ENCODE measurements at places on chromosomes 4 and X.

DNA sequence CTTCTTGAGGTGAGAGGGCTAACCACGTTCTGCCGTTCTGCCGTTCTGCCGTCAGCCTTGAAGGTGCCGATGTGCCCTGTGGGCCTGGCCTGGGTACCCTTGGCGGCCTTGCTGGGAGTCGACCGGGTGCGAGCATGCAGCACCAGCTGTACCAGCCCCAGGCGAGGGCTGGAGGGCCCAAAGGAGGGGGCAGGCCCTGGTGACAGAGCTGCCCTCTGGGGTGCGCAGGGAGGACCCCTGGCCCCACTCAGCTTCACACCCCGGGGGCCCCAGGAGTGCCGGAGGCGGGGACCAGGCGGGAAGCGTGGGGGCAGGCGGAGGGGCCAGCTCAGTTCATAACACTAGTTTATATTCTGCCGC is 22.1 kb downstream of the UVSSA start:
- DNase-seq: no peak

- DNase-seq: no peak
Observed at GRCh38 chrX:39714471-39714870, 383.3 kb downstream of the BCOR start.

DNA sequence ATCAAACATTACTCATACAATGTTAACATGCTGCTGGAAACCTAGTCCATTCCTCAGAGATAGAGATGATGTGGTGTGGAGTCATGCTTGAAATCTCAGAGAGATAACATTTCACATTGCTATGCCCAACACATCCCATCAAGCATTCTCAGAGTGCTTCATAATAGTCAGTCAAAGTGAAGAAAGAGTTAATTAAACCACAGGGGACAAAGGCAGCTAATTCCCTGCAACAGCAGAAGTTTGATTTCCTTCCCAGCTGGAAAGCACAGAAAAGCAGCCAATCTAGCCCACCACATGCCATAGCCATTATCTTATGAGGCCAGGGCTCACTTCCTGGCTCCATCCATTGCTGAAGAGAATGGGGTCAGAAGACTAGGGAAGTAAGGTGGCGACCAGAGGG is 8.9 kb downstream of the KDR start:
- no peak for DNase-seq

DNA sequence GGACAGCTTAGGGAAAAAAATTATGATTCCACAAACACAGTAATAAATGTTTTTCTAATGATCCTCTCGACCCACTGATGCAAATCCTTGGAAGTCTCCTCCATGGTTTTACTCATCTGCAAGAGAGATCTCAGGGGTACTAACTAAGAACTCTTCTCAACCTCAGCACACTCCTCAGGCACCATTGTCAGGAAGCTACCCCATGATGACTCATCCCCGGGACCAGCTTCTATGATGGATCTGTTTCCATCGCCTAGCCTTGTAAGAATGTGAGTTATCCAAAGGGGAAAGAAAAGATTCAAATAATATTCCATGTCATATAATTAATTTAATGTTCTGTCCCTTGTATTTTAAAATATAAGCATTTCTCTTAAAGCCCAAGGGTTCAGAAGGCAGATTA is 816.1 kb upstream of the IGFBP7 start:
- DNase-seq: no peak

- DNase-seq: no peak
Observed at GRCh38 chr4:144531841-144532240, 114.1 kb upstream of the HHIP start.

DNA sequence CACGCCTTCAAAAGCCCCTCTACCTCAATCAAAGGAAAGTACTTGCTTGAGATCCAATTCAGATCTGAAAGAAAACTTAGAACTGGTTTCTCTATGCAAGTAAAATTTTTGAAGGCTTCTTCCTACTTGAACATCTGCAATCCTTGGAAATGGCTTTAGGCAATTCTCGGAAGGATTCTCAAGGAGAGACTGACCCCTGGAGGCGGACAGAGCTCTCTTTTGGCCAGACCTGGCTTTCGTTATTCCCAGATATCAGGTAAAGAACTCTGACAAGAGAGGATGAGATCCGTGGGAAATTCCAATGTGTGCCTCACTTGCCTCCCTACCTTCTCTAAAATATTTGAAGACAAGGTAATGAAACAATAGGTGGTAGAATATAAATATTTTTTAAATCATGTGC is 670.3 kb upstream of the FAM241A start:
- no peak for DNase-seq

DNA sequence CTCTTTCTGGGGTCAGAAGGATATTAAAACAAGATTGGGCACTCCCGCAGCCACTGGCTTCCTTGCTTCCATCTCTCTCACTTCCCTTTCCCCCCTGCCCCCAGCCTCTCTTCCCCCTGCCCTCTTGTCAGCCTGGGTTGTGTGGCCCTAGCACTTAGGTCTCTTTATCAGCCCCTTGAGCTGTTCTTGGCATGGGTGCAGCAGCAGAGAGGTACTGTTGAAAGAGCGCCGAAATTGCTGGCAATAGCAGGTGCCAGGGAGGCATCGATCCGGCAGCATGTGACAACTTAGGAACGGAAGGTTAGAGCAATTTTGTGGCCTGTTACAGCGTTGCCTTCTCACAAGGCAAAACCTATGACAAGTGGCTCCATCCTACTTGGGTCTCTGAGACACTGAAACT is 333.1 kb upstream of the IGFBP7 start:
- DNase-seq: no peak

DNA sequence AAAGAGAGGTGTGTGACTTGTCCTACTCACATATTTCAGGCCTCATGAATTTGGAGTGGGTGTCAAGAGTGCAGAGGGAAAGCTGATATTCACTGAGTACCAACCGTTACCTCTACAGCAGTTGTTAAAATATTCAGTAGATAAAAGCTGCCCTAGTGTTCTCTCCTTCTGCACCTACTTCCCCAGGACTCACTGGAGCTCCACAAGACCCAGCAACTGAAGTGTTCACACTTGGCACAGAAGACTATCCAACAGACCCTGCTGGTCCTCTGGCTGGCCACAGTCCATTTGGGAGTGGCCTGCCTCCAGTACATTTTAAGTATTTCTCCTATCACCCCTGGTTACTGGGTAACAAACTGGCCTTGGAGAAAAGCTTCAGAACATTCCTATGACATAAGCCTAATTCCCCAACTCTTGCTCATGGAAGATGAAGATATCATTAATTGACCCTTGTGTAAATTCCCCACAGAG is 70.8 kb downstream of the PPARGC1A start:
- DNase-seq: no peak

GRCh38 chrX:124289443-124289842 is 43.0 kb upstream of the TEX13D start:
- no peak for DNase-seq

DNA sequence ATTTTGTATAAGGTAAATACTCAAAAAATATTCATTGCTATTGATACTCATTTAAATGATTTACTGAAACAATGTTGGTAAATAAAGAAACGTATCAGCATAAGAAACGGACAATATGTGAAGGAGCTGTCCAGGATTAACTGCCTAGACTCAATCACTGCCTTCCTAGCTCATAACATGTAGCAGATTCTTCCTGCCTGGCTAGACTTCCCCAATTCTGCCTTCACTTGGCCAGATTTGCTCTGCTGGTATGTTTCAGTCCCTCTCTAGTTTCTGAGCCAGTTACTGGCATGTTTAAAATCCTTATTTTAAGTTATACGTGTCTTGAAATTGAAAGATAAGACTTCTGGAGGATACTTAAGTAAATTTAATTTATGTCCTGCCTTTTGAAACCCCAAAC is 740.3 kb downstream of the CENPC start:
- no peak for DNase-seq

DNA sequence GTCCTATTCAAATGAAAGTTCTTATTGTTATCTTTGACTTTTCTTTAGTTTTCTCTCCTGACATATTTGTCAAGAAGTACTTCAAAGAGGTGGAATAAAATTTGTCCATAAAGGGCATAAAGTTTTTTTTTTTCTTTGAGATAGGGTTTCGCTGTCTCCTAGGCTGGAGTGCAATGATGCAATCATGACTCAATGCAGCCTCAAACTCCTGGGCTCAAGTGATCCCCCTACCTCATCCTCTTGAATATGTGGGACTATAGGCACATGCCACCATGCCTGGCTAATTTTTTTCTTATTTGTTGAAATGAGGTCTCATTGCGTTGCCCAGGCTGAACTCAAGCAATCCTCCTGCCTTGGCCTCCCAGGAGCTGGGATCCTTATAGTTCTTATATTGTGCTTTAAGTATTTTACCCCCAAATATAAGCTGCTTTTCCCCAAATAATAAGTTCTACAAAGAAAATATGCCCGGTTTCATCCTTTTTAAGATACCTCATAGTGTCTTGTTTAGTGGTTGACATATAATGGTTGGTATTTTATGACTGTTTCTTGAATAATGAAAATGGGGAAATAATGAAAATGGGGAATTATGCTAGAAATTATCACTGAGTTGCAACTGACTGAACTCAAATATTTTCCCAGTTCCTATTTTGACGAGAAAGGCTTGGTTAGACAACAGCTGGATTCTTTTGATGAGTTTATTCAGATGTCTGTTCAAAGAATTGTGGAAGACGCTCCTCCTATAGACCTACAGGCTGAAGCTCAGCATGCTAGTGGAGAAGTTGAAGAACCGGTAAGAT is 11.6 kb downstream of the POLR2B start:
- DNase-seq: no peak

GRCh38 chr4:37803348-37803973 is 23.0 kb upstream of the PGM2 start:
- no peak for DNase-seq

DNA sequence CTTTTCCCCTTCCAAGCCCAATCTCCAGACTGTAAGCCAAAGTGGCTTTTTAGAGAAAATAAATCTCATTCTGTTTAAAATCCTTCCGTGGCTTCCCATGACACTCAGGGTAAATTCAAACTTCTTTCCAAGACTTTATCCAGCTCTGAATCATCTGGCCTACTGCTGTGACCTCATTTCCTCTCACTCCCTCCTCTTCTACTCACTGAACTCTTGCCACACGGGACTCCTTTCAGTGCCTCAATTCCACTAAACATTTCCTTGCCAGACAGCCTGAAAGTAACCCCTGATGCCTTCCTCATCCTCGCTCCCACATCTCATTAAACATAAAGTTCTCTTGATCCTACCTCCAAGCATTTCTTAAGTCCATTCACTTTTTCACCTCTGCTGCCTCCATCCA is 27.8 kb upstream of the RNF128 start:
- no peak for DNase-seq

GRCh38 chr4:53645108-53645507 is 53.8 kb upstream of the LNX1 start:
- DNase-seq: no peak

- no peak for DNase-seq
Observed at GRCh38 chr4:183888564-183888963, 16.5 kb upstream of the STOX2 start.

DNA sequence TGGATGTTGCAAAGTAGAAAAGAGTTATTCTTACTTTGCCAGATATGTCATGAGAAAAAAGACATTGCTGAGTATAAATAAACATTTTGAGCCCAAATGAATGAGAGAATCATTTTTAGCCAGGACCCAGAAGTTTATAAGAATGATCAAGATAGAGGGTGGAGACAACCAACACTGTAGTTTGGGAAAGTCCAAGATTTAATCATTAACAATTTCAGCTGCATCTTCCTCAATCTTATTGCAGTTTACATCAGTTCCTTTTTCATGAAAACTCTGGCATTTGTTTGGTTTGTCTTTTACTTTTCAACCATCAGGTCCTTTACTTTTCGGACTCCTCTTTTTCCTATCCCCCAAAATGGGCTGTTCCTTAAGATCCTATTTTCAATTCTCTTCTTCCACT is 645.9 kb downstream of the ANKRD50 start:
- no peak for DNase-seq

DNA sequence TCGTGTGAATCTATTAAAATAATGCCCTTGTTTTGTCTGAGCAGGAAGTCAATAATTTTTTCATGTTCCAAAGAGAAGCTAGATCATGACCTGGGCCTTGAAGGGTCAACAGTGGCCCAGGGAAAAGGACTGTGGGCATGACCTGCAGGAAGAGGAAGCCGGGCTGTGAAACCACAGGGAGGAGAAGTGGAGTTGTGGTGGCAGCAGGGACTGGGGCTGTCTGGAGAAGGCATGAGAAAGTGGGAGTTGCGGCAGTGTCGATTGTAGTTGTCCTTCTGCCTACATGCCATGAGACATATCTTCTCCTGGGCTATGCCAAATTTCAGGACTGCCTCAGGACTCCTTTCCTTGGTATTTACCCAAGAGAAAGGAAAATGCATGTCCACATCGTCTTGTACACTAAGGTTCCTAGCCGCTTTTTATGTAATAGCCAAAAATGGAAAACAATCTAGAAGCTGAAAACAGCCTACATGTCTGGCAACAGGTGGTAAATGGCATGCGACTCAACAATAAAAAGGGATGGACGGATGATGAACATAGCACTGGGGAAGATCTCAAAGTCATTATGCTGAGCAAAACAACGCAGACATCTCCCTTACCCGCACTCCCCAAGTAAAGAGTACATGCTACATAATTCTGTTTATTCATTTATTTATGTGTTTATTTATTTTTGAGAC is 13.6 kb upstream of the PTTG2 start:
- no peak for DNase-seq

GRCh38 chrX:120236687-120237479 is 13.7 kb upstream of the ZBTB33 start:
- DNase-seq: no peak

DNA sequence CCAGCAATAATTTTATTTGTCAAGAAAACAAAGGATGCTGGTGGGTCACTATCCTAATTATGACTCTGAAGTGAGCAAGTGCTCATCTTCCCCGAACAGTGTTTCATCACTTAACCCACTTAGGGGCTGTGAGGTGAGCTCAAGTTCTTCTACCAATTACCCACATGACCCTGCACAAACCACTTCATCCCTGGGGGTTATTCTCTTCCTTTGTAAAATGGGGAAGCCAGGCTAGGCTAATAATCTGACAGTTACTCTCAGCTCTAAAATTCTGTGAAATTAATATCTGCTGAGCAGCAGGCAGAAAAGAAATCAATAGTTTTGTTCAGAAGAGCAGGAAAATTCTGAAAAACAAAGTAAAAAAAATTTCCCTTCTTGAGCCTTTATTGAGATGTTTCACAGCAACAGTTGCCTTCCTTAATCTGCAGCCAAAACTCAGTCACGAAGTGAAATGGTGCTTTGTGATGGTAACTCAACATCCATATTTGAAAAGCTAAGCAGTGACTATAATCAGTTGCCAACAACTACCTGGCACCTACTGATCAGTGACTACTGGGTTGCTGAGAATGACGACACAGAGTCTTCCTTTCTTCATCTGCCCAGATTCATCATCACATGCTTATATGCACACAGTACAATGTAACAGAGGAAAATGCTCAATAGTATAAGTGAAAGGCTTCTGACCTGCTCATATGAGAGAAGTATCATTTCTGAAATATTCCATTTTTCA is 24.1 kb downstream of the ATP8A1 start:
- no peak for DNase-seq

DNA sequence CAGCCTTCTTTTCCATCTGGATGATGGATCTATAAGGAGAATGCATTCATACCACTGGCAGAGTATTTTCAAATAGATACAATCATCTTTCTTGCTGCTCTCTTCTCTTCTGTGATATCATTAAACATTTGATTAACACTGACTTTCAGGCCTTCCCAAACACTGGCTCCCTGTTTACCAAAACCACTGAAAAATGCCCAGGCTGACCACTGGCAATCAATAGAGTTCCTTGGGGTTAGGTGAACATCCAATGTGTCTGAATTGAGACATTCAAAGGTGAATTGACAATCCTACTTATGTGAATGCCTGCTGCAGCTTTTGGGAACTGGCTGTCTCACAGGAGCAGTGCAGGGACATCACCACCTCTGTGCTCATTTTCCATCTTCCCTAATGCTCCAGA is 168.3 kb downstream of the ENOX2 start:
- DNase-seq: no peak

- DNase-seq: no peak
Observed at GRCh38 chr4:54683616-54684346, 26.0 kb downstream of the KIT start.

All from epithelial cell of prostate (primary cell).